Stimulated activated CD4-positive, alpha-beta T cell treated with anti-CD3 and anti-CD28 coated beads, Interleukin-1b, Interleukin-23, amount 100 ng/mL, for 1 hour (primary cell): ENCODE measurements at places on chromosomes 3 and 15.

DNA sequence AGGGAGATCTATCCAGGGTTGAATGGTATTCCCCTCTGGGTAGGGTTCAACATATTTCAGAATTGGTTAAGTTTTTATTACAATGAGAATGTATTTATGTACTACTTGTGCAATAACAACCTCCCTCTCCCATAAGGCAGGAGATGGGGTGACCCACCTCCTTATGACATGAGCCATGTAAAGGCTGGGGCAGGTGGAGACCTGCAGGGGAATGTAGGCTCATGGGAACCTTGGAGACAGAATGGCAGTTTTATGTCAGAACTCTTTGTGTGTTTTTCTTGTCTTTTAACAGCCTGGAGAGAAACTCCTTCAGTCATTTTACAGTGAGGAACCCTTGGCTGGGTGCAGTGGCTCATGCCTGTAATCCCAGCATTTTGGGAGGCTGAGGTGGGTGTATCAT lies 24.6 kb upstream of the INSYN1 start:
- DNase-seq, result no peak

GRCh38 chr3:72999951-73000350 lies 3.3 kb downstream of the PPP4R2 start:
- no peak for DNase-seq

DNA sequence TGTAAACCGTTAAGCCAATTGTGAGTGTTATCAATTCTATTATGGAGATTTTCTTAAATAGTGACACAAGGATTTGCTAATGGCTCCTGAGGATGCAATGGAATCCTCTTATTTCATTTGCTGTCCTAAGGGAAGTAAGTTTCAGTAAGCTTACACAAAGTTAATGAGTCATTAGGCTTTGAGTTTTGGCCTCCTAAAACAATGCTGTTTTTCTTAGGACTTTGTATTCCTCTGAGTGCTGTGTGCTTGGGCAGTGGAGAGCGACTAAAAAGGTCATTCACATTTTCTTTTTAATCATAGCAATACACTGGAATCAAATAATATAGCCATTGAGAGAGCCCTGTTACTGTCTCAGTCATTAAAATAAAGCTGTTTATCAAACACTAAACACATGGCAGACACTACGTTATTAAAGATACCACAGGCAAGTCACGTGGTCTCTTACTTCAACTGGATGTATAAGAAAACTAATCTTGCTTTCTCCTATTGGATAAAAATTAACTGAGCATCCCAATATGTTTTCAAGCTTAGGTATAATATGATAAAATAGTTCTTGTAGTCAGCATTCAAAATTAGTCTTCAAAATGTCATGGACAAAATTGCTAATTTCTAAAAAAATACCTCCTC lies 290.8 kb downstream of the NLGN1 start:
- DNase-seq, result no peak

DNA sequence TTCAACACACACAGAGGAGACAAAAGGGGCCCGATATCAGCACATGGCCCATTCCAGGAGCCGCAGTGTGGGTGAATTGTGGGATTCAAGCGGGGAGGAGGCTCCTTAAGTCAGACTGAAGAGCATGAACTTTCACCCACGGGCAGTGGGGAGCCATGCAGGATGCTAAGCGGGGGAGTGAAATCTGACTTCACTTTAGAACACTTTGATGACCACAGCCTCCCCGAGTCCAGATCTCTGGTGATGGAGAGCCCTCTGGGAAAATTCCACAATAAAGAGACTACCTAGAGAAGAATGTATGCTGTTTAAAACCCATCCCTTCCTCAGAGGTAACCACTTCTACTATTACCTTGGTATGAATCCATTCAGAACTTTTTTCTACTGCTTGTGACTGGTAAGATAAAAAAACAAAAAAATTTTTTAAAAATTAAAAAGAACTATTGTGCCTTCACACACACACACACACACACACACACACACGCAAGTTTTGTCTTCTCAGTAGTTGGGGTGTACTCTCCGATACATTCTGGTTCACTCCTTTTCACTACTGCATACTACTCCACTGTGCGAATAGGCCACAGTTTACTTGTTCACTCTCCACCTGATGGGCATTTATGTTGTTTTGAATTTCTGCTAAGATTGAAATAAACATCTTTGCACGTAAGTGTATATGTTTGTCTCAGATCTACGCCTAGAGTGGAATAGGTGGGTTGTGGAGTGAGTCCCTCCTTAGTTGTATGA lies 2.0 kb upstream of the H1-8 start:
- DNase-seq, result no peak

DNA sequence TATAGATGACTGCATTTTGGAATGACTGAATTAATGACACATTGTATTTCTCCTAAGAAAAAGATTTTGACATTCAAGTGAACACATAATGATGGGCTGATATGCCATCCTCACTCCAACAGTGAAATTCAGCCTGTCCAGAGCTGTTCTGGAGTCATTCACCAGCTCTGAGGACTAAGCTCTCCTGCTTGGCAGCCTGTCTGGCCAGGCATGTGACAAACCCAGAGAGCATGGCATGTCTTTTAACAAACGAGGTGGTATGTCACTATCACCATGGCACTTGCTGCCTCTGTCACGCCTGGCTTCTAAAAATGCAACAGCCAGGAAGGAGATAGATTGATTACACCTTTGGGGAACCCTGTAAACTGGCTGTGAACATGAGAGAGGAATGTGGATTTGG lies 1.4 kb downstream of the ACTC1 start:
- no peak for DNase-seq

DNA sequence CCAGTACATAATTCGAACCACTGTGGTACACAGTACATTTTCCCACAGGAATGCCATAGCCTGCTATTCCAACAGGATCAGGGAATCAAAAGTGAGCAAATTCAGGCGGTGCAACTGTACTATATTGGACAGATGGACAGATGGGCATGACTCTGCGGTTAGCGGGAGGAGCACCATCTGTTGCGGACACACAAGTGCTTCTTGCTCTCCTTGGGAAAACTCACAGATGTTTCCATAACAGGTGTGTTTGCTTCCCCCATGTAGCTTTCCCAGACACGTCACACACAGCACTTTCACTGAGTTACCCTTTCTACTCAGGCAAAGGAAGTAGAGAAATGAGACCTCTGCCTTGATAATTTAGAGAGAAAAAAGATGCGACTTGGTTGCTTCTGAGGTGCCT lies 325.1 kb upstream of the THBS1 start:
- no peak for DNase-seq

GRCh38 chr3:121111914-121112612 lies 204.1 kb downstream of the STXBP5L start:
- DNase-seq, result no peak

DNA sequence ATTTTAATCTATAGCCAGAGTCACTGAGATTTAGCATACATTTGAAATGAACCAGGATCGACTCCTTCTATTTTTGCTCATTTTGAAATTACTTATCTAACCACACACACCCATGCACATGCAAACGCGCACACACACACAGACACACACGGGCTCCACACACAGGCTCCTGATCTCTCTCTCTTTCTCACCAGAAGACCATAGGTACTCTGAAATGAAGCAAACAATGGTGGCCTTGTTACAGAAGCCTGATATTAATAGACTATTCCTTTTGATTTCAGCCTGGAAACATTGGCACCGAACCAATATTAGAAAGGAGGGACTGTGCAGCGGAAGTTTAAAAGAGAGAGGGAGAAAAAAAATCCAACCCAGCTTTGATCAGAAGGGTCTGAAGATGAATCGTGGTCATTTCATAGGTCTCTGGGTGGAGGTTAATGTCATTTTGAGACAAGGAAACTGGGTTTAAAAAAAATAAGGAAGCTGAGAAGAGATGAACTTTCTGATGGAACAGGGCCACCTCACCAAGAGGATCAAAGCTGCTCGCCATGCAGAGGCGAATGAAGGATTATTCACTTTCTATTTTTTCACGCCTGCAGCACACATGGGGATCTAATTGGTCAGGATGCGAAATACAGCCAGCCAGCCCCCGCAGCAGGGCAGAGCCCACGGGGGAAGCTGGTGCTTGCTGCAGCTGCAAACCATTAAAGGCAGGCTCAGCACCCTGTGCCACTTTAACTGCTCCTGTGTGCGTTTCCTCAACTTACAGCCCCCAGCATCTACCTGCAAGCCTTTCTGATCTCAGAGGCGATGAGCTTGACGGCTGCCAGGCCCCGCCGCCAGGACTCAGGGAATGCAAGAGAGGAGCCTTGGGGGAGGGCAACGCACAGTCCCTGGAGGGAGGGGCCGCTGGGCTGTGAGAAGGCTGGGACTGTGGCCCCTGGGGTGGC lies 88.8 kb downstream of the HES1 start:
- DNase-seq, result no peak

DNA sequence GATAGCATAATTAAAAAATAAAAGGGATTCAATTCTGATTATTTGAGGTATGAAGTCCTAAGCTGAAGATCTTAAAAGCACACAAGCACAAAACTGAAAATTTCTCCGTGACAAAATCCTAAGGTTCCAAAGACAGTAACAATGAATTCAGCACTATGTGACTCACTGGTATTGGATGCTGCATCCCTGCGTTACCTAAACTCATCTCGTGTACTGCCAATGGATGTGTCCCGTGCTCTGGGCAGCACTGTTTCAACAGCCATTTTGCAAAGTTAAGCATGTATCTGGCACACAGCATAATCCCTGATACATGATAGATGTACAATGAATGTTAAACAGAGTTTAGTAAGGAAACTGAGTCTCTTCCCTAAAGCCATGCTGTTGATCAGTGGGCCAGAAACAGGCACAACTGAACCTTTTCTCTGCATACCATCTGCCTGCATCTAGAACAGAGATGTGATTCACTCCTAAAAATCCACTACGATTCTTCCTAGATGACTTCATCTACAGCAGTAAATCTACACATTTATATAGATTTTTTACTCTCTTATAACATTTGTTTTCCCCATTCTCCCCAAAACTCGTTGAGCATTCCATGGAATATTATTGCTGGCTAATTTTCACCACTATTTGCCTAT lies 14.3 kb downstream of the SUCLG2 start:
- DNase-seq, result no peak

DNA sequence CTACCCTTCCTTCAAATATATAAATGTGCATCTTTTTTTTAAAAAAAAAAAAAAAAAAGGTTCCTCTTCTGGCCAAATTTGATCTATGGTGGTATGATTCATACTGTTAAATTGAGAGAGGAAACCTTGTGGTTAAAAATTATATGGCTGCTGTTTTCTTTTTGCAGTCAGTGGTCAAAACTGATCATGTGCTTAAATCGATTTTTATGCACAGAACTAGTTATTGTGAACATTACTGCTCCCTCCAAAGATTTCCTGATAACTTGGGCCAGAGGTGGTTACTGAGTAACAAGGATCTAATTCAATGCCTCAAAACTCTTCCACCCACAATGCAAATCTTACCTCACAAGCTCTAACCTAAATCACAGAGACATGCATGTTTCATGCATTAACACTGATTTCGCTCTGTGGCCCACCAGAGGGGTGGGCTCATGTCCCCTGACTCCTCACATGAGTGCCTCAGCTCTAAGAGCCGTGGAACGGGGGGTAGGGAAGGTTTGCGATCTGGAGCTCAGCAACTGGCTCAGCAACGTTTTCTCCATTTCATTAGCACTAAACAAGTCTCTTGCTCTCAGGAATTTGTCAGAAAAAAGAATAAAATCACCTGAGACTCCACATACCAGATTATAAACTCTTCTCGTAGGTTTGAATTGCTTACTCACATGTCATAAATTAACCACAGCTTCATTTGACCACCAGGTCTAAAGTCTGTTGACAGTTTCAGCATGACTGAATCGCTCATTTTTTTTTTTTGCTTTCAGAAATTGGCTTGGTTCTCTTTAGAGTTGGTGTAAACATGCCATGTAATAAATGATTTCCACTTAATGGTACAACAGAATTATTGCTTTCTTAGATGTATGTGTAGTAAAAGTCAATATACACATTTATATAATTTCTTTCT lies 280.4 kb downstream of the CD47 start:
- DNase-seq, result no peak

DNA sequence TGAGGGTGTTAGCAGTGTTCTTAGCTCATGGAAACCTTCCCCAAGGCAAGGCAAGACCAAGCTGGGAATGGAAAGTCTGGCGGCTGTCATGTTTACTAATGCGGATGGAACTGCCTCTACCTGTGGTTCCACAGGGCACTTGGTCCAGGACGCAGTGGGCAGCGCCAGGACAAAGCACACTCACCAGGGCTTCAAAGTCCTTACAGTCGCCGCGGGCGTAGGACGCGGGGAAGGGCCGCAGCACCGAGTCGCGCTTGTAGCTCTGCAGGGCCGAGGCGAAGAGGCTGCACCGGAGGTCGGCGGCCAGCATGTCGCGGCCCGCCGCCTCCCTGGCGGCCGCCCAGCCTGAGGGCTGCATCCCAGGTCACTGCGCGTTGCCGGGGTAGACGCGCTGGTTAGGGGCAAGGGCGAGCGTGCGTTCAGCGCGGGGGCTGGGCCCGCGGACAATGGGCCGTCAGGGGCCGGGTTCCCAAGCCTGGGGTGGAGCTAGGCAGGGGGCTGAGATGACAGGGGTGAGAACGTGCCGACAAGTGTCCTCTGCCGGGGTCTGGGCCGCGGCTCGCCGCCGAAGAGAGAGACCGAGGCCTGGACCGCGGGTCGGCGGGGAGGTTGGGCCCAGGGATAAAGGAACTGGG lies 497 bp downstream of the PARP16 start:
- DNase-seq, result no peak

DNA sequence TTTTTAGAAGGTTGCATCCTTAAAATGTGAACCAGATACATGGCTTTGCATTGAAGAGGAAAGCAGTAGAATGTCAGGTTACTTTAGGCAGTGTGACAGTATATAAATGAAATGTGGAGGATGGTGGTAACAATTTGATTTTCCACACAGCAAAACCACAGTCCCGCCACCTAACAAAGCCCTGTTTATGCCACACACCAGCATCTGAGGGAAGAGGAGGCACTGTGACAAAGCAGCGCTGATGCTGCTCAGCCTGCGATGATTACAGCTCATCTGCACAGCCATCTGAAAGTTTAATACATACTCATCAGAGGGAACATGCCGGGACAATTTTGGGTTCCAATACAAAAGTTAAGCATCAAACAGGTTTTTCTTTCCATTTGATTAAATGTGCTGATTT lies 8.9 kb downstream of the RNF7 start:
- no peak for DNase-seq

DNA sequence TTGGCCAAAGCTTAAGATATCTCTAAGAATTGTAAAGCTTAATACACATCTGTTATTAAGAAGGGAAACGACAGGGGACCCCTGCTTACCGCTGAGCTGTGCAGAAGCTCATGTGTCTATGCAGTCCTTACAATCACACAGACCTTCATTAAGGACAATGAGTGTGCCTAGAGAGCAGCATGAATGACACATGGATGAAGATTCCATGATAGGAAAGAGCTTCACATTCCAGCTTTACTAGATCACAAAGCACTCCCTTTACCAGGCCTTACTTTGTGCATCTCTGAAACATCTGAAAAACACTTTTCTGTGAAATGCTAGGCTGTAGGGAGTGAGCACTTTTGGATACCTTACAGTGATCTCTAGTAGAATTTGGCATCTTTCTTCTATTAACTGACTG lies 32.0 kb downstream of the RNF168 start:
- DNase-seq, result no peak

DNA sequence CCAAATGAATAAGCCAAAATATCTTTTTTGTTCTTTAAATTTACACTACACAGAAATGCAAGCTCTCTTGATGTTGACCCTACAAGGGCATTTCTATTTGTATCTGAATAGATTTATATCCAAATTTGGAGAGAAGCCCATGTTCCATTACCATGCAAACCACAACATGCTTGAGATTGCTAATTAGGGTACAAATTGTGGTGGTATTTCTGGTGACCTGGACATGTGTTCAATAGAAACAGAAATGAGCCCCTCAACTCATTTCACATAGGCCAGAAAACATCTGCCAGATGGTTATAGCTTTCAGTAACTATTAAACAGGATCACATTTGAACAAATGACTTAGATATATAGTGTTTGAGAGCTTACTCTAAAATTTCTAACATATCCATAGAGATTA lies 23.5 kb upstream of the PLSCR5 start:
- DNase-seq, result no peak
